Posterior vena cava (tissue), 2 donors: ENCODE measurements at places on chromosomes 1 and 21. TPM values are rescaled to one million over a fixed set of nuclear protein-coding genes. Genes with fewer than 3 reads are reported as not detected.

DNA sequence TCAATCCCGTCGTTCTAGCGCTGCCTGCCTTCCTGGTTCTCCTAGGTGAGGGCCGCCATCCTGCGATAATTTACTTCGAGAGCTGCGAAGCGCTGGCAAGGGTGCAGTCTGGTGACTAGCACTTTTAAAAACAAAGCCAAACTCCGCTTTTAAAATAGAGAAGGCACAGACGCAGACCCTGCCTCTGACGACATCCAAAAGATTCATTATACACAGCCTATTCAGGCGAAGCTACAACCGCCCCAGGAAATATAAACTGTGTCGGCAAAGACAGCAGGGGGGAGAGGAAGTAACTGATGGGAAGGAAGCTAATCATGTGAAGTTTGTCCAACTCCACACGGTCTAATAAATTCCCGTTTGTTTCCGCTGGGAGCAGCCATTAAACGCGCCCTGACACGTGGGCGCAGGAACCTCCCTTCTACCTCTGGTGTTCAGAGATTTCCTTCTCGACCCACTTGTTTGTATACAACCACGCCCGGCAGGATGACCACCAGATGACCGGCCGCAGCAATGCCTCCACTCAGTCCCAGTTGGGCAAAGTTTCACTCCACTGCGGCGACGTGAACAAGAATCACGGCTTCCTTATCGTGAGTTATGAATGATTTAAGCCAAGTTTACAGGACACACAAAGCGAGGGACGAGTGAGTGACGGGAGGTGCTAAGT lies 1.3 kb downstream of the GNG12 start:
- DNase-seq: peak; percentile 87

GRCh38 chr1:150484431-150484830 lies 2.8 kb upstream of the TARS2 start:
- DNase-seq: no peak

BGLAP gene
- 0.71 TPM for total RNA-seq

TAF12 gene
- 14.9 TPM for total RNA-seq

GRCh38 chr1:35580949-35581388 lies 7.9 kb downstream of the TFAP2E start:
- DNase-seq: no peak

GRCh38 chr1:178684111-178684510 lies 40.9 kb upstream of the RALGPS2 start:
- no peak for DNase-seq

CFHR1 gene
- 4.0 TPM for total RNA-seq

- DNase-seq: no peak
Measured at GRCh38 chr1:247118946-247119446, 14.8 kb upstream of the ZNF669 start.

DNA sequence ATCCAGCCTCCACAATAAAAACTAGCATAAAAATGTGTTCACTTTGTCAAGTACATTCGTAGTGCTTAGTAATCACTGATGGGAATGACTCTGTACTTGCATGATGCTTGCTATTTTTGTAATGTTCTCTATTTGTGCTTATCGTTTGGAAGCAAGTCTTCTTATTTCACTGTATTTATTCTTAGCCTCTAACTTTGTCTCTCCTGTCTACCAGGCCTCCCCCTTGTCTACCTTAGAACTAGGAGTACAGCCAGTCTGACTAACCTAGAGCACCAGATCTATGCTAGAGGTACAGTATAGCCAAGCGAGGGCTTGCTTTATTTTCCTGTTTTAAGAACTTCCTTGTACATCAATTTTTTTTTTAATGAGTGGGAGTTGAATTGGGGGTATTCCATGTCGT lies 108.2 kb downstream of the VPS13D start:
- no peak for DNase-seq

ATP5IF1 gene
- 88.4 TPM for total RNA-seq

- no peak for DNase-seq
Measured at GRCh38 chr1:10387677-10388386, 11.0 kb upstream of the PGD start.

- no peak for DNase-seq
Measured at GRCh38 chr1:230503726-230504125, 77.6 kb upstream of the PGBD5 start.

SEMA6C gene
- total RNA-seq: 6.9 TPM

GRCh38 chr1:207888652-207889051 lies 22.3 kb downstream of the CD34 start:
- DNase-seq: no peak

GRCh38 chr1:7710859-7711258 lies 60.2 kb upstream of the VAMP3 start:
- DNase-seq: no peak

DNA sequence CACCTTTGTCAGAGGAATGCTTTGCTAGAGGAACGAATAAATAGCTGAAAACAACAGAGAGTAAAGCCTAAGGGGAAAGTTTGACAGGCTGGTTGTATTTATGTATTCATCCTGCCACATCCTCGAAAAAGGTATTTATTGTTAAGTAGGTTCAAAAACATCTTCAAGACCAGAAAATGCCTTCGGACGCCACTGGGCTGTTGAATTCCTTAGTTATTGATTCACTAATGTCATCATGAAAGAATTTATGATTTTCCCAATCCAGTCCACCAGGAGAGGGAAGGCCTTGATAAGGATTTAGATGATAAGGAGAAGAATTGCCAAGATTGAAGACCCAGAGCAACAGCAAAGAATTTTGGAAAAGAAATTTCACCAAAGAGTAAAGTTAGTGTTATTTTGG lies 35.2 kb upstream of the MAB21L3 start:
- no peak for DNase-seq

- no peak for DNase-seq
Measured at GRCh38 chr1:224783006-224783651, 146.3 kb upstream of the DNAH14 start.

DNA sequence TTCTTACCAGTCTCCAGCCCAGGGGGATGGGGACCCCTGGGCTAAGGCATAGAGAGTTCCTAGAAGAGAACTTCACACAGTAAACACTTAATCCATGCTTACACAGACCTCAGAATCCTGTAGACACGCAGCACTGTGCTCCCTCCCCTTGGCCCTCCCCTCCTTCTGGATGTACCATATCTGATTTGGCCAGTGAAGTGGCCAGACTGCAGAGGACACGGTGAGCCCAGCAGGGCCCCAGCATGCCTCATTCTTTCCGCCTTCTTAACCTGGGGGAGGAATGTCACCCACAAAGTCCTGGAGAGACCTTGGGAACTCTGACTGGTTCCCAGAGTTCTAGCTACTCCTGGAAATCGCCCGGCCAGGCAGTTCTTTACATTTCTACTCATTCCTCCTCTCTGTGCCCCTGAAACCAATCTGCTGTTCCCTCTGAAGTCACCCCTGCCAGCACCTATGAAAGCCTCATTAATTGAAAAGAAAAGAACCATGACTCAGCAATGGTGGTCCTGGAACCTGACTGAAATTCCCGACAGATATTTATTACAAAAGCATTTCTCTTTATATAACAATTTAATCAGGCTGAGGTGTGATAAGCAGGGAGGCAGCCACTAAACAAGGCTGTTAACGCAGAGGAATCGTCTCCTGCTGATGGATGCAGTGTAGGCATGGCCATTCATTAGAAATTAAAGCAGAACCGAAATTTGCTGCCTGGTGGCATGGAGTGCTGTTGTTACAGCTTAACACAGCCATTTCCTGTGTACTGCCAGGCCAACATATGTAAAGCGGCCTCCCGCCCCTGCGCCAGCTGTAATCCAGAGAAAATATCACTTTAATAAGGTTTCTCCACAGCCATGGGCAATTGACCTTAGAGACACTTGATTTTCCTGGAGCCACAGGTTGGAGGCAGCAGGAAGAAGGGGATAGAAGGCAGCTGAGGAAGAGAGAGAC lies 74.6 kb upstream of the KCND3 start:
- no peak for DNase-seq

ZBTB8A gene
- total RNA-seq: 10.4 TPM

ERICH3 gene
- 0.05 TPM for total RNA-seq

MINDY1 gene
- total RNA-seq: 17.3 TPM

GRCh38 chr1:14926818-14927575 lies 226.6 kb upstream of the TMEM51 start:
- DNase-seq: no peak

DNA sequence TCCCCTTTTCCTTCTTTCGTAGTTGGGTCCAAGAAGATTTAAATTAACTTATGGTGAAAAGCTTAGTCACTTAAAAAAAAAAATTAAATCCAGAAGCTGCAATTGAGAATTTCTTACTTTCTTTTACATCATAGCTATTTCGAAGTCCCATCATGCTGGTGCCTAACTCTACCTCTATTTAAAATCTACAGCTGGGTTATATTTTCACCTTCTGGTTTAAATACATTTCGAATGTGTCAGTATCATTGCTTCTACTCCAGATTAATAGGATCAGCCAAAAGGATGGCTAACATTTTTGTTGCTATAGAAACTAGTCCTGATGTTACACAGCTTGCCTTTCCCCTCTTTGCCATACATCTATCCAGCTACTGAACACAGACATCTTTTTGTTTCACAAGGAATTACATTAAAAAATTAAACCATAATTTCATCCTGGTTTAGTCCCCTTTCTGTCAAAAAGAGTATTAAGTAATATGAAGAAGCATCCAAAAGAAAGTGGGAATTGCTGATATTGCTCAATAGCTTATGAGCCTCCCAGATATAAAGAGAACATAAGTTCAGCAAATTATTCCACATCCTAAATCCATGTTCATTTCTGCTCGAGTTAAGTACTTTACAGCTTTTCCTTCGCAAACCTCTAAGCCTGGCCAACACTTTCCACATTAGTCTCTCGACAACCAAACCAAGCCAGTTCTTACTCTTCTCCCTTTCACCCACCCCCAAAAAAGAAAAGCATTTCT lies 396.7 kb upstream of the DAB1 start:
- no peak for DNase-seq

DNA sequence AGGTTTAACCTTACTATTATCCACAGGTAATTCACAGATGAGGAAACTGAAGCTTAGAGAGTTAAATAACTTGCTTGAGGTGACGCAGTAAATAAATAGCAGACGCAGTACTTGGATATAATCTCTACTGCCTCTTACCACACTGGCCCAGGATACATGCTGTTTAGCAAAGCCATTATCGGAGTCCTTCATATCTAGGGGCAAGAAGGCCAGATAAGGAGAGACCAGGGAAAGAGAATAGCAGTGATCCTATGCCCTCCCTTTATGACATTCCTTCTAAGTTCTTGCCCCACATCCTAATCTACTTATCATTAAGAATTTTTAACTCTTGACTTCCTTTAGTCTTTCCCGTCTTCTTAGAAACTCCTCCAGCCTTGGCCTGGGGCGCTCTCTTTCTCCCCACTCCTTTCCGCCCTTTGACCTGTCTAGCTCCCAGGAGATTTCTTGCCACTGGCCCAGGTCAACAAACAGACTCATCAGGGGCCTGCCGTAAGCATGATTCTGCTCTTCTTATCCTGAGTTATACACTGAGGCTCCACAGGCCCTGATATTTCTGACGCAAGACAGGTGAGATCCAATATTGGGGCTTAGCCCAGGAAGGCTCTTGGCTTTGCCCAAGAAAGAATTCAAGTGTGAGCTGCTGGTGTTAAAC lies 11.4 kb upstream of the SLAMF1 start:
- DNase-seq: no peak

FMO1 gene
- 1.0 TPM for total RNA-seq

- DNase-seq: no peak
Measured at GRCh38 chr21:38272215-38272614, 15.4 kb downstream of the KCNJ15 start.

LGR6 gene
- total RNA-seq: 0.43 TPM

DNA sequence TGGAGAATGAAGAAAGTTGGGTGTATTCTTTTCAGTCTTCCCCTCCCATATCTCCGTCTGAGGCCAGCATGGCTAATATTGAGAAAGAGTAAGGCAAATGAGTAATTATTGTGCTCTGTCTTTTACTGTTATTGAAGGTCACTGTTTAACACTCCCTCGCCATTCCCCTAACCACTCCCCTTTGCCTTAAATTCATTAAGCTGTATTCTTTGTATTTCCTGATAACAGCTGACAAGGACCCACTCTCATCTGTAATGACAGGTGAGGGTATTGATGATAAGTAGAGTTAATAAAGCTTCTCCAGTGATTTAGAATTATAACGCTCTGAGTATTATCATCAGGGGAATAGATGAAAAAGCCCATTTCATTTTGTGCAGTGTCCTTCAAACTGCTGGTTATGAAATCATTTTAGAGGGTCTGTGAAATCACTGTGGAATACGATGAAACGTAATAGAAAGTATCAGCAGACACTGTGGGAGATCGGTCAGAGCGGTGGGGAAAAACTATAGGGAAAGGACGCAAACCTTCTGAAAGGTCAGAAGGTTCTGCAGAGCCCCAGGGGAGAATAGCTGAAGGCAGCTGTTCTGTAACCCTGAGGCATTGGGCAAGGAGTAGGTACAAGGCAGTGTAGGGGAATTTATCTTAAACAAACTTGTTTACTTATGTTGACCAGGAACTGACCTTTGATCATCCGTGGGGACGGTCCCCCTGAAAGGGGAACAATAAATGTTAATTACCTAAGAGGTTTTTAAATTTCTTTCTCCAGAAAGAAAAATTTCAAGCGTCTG lies 46.3 kb upstream of the CACYBP start:
- DNase-seq: no peak

PHLDA3 gene
- 57.4 TPM for total RNA-seq

- DNase-seq: no peak
Measured at GRCh38 chr1:15620155-15620545, 2.9 kb downstream of the DDI2 start.

- no peak for DNase-seq
Measured at GRCh38 chr1:55707196-55707595, 492.0 kb upstream of the USP24 start.

DNA sequence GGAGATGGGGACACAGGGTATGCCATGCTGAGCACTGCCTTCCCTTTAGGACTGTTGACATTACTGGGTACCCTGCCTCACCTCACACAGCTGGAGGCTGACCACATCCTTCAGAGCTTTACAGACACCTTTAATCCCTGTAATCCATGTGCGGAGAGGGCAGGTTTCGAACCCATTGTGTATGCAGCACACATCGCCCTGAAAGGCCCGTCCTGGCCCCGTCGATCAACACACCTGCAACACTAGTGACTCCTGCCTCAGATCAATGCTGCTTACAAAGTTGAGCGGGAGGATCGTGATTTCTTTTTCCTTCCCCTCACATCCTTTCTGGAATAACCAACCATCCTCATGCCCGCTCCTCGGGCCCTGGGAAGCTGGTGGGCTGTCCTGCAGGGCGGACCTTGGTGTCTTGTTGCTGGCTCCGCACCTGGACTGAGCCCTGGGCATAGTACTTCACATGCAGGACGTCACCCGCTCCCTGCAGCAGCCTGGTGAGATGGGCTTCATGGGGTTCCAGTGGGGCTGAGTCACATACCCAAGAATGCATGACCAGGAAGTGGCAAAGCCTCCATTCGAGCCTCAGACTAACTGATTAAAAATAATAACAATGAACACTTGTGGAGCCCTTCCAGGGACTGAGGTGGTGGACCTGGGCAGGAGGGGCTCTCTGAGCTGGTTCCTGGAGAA lies 403.6 kb downstream of the PTPRU start:
- peak; percentile 66 for DNase-seq

DNA sequence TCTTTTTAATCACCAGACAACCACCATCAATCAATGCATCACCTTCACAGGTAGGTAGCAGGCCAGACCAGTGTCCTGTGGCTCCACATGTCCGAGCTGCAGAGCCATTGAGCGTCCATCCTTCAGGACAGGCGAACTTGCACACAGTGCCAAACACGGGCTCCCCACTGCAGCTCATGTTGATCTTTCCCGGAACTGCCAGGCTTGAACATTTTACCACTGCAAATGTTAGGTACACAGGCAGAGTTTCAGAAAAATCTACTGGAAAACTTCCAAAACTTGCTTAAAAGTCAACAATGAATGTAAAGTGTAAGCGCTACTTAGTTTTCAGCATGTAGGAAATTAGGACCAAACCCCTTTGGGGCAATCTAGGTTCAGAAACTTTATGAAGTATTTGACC lies 6.6 kb downstream of the SELE start:
- no peak for DNase-seq
